ENCODE measurements at places on chromosomes 3 and 15.

GRCh38 chr3:85244091-85244490 lies 285.3 kb downstream of the CADM2 start:
- no peak for DNase-seq

GRCh38 chr3:3068358-3068881 lies 41.8 kb downstream of the IL5RA start:
- DNase-seq = no peak

GRCh38 chr3:16770792-16771191 lies 114.0 kb upstream of the PLCL2 start:
- no peak for DNase-seq

GRCh38 chr3:129424185-129424841 lies 4.1 kb downstream of the EFCAB12 start:
- DNase-seq = no peak

DNA sequence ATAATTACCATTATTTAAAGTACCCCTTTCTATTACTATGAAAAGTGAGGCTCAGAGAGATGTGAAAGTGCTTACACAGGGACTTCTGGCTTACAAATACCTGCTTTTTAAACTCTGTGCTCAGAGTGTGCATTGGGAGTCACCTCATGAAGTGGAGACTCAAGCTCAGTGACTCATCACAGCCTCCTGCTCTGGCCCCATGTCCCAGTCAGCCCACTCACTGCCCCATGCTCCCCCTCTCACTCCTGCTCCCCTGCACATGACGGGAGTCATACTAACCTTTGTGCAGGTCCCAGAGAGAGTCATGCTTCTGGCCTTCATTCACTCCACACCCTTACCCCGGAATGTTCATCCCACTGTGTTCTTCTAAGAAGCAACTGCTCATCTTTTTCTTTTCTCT lies 20.2 kb downstream of the CCR1 start:
- no peak for DNase-seq

DNA sequence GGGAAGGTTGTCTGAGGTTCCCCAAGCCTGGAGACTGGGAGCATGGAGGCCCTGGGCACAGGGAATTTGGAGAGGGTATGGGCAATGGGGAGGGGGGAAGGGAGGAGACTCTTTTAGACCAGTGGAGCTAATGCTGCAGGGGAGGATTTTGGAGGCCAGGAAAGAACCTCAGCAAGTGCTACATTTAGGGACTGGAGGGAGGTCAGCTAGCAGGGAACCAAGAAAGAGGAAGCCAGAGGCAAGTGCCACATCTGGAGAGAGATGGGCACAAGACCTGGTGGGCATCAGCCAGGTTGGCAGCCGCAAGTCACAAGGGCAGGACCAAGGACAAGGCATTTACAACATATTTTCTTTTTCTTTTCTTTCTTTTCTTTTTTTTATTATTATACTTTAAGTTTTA lies 20.7 kb downstream of the PLEKHO2 start:
- DNase-seq = no peak

DNA sequence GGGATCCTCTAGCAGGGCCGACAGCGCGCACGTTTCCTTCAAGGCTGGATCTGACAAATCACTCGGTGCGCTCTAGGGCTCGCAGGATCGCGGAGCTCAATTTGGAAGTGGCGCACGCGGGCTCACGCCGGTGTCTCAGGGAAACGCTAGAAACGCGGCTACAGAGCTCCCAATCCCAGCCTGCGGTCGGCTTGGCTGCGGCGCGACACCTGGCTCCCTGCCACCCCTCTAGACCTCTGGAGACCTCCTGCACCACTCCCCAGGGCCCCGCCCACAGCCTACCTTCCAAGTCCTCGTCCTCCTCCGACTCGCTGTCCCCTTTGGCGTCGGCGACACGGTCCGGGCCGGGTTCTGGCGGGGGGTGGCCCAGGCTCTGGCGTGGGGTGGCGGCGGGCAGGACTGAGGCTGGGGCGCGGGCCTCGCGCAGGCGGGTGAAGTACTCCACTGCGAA lies 596 bp downstream of the PRKAR2A start:
- DNase-seq = peak; percentile 15

DNA sequence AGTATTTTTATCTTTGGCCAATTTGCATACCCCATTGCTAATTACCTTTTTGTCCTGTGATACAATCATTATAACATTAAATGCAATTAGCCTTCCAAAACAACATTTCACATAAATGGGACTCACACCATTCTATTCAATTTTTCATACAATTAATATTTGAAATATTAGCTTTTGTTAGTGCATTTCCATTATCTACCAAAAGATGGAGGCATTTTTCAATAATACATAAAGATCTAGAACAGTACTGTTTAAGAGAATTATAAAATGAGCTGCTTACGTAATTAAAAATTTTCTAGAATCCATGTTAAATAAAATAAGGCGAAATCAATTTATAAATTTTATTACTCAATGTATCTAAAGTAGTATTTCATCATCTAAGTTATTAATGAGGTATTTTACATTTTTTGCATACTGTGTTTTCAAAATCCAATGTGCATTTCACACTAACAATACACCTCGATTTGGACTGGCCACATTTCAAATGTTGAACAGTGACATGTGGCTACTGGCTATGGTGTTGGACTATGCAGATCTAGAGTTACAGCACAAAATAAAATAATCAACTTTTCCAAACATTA lies 74.3 kb downstream of the TJP1 start:
- DNase-seq = no peak

DNA sequence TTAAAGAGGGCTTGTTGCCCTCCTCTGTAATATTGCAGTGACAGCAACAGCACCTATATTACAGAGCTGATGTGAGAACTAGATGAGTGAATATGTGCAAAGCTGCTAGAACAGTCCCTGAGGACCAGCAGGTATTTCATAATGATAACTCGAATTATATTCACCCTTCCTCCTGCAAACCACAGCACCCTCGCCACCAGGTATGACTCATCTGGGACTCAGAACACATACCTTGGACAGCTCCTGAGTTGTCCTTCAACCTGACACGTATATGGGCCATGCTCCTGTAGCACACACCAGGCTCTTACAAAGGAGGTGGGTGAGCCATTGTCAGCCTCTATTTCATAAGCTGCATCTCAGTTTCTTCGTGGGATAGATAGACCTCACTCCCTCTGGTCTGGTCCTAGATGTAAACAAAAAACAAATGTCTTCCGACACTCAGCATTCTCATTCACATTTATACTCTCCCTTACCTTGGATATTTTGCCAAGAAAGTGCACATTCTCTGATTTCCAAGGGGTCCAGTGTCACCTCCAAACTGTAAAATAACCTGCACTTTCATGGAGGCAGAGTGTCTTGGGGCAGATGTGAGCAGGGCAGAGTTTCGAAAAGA lies 124.5 kb downstream of the TLE3 start:
- DNase-seq = no peak

DNA sequence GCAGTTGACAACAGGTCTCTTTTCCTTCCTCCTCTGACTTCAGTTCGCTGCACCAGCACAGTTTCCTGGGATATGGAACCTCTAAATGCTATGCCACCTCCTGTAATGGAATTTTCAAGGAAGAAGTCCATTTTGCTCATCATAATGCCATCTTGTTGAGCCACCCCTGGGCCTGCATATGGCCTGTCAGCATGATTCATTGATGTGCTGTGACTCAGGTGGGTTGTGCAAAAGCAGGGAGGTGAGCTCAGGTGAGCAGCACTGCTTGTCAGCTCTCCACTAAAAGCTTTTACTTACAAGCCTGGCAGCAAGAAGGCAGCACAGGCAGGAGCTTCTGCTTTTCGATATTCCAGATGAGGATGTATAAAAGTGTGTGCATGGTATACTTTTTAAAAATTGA lies 247.1 kb upstream of the LMCD1 start:
- no peak for DNase-seq

- no peak for DNase-seq
Measured at GRCh38 chr3:73707772-73708171, 83.0 kb upstream of the PDZRN3 start.

- no peak for DNase-seq
Measured at GRCh38 chr15:42267286-42267685, 5.7 kb upstream of the GANC start.

GRCh38 chr3:194671511-194671899 lies 486 bp downstream of the LSG1 start:
- no peak for DNase-seq

- DNase-seq = no peak
Measured at GRCh38 chr15:58390118-58390517, 41.7 kb upstream of the LIPC start.

DNA sequence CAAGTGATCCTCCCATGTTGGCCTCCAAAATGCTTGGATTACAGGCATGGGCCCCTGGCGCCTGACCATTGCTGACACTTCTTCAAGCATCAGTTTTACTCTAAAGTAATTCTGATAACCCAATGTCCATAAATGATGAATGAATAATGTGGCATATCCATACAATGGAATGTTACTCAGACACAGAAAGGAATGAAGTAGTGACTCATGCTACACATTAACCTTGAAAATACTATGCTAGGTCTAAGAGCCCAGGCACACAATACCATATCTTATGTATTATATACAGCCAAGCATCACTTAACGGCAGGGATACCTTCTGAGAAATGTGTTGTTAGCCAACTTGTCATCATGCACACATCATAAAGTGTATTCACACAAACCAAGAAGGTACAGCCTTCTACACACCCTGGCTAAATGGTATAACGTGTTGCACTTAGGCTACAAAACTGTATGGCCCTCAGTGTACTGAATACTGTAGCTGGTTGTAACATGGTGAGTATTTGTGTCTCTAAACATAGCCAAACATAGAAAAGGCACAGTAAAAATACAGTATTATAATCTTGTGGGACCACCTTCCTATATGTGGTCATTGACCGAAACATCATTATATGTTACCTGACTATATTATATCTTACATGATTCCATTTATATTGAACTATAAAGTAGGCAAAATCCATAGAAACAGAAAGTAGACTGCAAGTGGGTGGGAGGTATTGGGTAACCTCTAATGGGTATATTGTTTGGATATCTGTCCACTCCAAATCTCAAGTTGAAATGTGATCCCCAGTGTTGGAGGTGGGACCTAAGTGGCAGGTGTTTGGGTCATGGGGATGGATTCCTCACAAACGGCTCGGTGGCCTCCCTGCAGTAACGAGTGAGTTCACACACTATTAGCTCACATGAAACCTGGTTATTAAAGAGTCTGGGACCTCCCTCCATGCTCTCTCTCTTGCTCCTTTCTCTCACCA lies 31.4 kb downstream of the MKRN2 start:
- no peak for DNase-seq

- DNase-seq = no peak
Measured at GRCh38 chr3:46036191-46036590, 8.9 kb upstream of the XCR1 start.

DNA sequence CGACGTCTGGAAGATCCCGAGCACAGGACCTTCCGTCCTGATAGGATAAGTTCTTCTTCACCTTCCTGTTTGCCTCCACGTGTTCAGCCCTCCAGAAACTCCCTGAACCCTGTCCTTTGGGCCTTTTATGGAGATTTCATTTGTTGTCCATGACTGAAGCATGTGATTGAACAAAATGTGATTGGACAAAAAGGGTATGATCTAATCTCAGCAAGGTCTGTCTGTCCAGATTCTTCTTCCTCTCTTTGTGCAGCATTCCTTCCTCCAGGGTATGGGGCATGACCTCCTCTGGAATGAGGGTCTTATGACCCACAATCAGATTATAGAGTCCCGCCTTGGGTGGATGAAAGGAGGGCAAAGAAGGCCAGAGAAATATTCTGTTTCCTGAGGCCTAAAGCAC lies at the start of gene CYP19A1:
Gene CYP19A1 (minus strand): TSS at position 101 of the 400 bp plus-strand sequence. CDS start 95,684 bp downstream, outside the sequence.
- DNase-seq = no peak

DNA sequence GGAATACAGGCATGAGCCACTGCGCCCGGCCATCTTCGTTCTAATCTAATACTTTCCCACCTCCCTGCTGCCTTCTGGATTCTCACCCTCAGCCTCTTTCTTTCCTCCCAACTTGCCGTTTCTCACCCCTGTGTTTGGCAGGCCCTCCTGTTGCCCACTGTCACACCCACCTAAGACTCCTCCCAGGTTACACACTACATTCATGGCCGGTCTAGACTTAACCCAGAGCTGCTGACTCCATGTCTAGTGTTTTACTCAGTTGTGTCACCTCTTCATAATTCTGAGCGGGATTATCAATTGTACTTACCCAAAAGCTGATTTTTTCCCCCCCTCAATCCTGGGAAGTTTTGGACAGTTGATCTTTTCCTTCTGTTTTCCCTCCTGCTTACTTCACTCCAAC lies 223.8 kb downstream of the FEZF2 start:
- no peak for DNase-seq

DNA sequence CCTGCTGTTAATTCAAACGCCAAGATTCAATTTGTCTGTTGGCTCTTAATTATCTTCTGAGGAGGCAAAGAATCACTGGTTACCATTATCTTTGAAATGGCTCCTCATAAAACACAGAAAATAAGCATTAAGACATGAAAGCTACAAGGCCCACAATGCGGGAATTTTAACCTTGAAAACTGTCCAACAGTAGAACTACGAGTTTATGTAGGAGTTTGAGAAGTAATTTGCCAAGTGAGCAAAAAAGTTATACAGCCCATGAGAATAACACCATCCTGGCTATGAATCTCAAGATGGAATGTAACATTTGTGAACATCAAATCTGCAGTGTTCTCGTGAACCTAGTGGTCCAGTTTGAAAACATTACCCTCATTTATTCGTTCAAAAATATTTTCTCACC lies 172.5 kb downstream of the ALDH1A2 start:
- DNase-seq = no peak

DNA sequence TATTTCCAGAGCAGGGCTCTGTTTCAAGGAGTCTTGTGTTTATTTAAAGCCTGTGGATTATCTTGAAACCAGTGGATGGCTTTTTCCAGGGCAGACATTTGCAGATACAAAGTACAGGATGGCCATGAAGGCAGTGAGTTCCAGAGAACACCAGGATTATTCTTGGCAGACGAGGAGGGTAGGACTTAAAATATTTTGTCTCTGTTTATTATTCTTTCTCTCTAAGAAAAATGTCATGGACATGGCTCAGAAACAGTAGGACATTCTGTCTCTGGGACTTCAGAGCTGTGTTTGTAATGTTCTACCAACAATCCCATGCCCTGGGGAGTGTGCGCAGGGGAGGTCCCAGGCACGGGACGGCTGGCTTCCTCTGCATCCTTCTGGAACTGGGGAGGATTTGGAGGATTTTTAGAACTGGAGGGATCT lies 125.9 kb downstream of the ATP10A start:
- no peak for DNase-seq

- DNase-seq = no peak
Measured at GRCh38 chr3:115212615-115213014, 65.5 kb upstream of the ZBTB20 start.

- DNase-seq = no peak
Measured at GRCh38 chr15:50046867-50047266, 72.2 kb downstream of the ATP8B4 start.

DNA sequence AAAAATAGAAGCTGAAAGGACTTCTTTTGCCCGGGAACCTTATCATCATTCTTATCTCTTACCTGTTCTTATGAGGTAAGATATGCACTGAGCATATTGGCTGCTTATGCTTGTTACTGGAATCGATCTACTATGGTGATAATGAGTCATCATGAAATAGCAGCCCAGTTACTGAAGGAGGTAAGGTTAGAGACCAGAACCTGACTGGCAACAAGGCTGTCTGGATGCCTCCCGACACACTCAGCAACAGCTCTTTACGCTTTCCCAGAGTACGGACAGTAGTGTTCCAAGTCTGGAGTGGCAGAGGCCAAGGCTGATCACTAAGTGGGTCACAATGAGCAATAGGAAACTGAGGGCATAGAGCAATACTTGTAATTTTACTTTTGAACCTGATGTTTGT lies 314.1 kb downstream of the NLGN1 start:
- no peak for DNase-seq

GRCh38 chr3:121660356-121661171 lies at the start of gene HCLS1:
TSS of gene HCLS1 (minus strand) at chr3:121660903. CDS start at chr3:121658347, 2,556 bp downstream.
- peak; percentile 57 for DNase-seq
